Central memory CD4-positive, alpha-beta T cell (primary cell): ENCODE measurements at places on chromosomes 1 and 21.

GRCh38 chr1:173608503-173609216 lies 5.8 kb upstream of the SLC9C2 start:
- no peak for DNase-seq

DNA sequence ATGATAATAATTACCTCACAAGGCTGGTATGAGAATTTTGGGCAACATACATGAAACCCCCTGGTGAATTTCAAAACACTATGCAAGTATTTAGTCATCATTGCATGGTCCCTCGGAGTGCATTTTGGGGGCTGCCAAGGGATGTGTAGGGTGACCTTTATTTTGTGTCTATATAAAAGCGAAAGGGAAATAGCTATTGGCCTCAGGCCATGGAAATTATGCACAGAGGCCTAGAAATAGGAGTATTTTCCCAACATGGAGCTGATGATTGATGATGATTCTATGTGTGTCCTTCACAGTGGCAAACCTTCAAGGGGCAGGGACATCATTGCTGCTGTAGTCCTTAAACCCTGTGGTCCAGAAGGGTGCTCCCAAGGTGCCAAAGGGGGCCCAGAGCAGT lies 265.5 kb downstream of the ST6GALNAC3 start:
- no peak for DNase-seq

DNA sequence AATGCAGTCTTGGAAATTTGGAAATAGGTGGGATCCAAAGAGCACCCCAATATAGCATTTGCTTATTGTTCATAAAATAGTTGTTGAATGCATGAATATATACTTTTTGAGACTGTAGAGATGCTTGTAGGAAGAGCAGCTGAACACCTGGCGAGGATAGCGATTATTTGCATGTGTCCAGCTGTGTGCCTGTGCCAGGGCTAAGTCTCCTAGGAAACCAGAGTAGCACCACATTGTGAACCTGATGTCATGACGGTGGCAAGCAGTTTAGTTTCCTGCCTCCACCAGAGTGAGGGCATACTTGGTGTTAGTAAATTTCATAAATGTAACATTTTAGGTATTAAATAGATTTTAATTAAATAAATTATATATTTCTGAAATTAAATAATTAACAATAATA lies 37.3 kb upstream of the IRF2BP2 start:
- DNase-seq: no peak

DNA sequence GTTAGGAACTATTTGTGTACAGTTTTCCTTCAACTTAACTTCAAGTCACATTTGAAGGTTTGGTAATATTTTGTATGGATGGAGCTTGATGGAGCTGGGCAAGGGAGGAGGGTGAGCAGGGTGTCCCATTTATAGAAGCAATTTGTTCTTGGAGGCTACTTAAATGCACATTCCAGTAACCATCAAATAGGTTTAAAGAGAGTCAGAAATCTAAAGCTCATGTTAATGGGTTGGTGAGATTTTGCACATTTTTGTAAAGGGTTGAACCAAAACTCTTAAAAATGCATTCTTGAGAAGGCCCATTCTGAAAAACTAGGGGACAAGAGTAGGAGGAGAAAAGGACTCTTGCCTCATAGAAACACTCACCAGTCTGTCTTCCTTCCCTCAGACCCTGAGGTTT lies 10.1 kb downstream of the FNDC5 start:
- DNase-seq: no peak

DNA sequence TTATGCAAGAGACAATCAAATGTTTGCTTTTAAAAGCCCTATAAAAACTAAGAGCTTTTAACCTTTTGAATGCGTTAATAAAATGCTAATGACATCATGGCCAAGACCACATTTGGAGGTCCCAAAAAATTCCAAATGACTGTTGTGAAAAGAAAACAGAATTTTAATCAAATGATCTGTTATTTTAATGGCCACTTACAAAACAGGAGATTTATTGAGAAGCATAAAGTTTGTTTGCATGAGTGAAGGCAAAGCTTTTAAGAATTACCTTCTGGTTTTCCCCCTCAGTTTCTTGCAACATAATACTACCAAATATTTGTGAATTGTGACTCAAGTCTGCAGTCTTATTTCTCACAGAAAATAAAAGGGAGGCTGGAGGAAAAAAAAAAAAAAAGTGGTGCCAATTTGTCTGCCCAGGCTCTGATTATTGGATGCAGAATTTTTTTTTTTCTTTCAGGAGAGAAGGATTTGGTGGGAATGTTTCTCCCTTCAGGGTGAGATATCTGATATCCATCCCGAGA lies 60.7 kb downstream of the GORAB start:
- no peak for DNase-seq

GRCh38 chr1:116537040-116537831 lies 33.6 kb downstream of the CD58 start:
- DNase-seq: no peak
